ENCODE measurements at places on chromosomes 12 and 14. TPM values are rescaled to one million over a fixed set of nuclear protein-coding genes. Genes with fewer than 3 reads are reported as not detected.

CD69 gene
- 0.88 TPM for total RNA-seq

SLC16A7 gene
- 12.3 TPM for total RNA-seq

GRCh38 chr12:86228656-86229055 is 27.5 kb downstream of the MGAT4C start:
- H3K4me1 ChIP-seq = no peaks in the 10 kb centered on the region
- H3K36me3 ChIP-seq = no peaks in the 10 kb centered on the region
- H3K4me3 ChIP-seq = no peak overlapping the region
- H3K27ac ChIP-seq = no peak overlapping the region
- no peak for DNase-seq
- H3K27me3 ChIP-seq = no peaks in the 10 kb centered on the region

GRCh38 chr14:99862136-99862535 is 68.9 kb downstream of the EML1 start:
- no peak for DNase-seq
- H3K4me1 ChIP-seq = no peaks in the 10 kb centered on the region
- H3K36me3 ChIP-seq = no peaks in the 10 kb centered on the region

- H3K4me1 ChIP-seq = no peaks in the 10 kb centered on the region
- no peaks in the 10 kb centered on the region for H3K27me3 ChIP-seq
- no peak for DNase-seq
- no peak overlapping the region for H3K27ac ChIP-seq
- no peaks in the 10 kb centered on the region for H3K36me3 ChIP-seq
These were observed 398.9 kb upstream of the CCDC196 start for GRCh38 chr14:66087231-66087630.

- no peaks in the 10 kb centered on the region for H3K27me3 ChIP-seq
- no peak overlapping the region for H3K27ac ChIP-seq
- no peaks in the 10 kb centered on the region for H3K36me3 ChIP-seq
- no peaks in the 10 kb centered on the region for H3K4me1 ChIP-seq
- H3K4me3 ChIP-seq = no peak overlapping the region
These were observed 4.5 kb upstream of the LRP1 start for GRCh38 chr12:57123813-57124212.
